ENCODE measurements at places on chromosomes 6 and 20.
A peak's percentile ranks its signal among the peaks of the same experiment; 100 is the strongest.

GRCh38 chr6:150687508-150687907, 87.8 kb downstream of the PLEKHG1 start:
- no peak for DNase-seq

- DNase-seq = no peak
Measured at GRCh38 chr20:54172856-54173652, 732 bp downstream of the CYP24A1 start.

DNA sequence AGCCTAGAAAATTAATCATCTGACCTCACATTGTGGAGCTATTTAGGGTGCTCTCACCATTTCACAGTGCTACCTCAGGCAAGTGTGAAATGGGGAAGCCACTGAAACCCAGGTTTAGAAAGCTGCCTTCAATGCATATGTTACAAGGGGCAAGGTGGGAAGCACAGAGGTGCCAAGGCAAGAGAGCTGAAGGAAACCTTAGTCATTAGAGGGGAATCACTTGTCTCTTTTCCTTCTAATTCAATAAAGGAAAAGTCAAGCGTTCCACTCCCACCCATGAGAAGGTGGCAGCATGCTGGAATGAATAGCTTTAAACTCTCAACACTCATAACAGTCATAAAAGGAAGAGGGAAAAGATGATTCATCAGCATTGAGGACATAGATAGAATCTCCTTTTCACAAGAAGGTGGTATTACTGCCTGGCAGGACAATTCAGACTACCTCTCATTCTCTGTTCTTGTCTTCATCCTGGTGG, 251.9 kb upstream of the IRAK1BP1 start:
- DNase-seq = no peak

GRCh38 chr6:82437701-82438100, 74.1 kb downstream of the TPBG start:
- DNase-seq = no peak

DNA sequence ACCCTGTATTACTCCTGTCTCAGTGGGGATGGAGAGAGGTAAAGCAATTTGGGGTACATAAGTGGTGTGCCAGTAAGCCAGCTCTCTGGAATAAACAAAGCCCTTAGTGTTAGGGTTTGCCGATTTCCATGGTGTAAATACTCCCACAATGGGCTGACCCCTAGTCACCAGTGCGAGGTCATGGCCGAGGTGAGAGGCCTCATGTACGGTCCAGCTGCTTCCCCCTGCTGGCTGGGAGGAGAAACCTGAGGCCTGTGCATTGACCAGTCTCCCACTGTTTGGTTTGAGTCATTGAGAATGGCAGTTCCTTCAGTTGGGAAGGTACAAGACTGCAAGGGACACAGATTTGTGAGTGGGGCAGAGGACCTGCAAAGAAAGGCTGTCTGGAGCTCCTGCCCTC, 382.0 kb downstream of the CDH26 start:
- no peak for DNase-seq

- DNase-seq = no peak
Measured at GRCh38 chr6:158500016-158500735, 59.7 kb upstream of the TMEM181 start.

- no peak for DNase-seq
Measured at GRCh38 chr6:52500238-52501129, 76.4 kb downstream of the TRAM2 start.

GRCh38 chr6:37201726-37202125, 31.8 kb downstream of the PIM1 start:
- DNase-seq = no peak

GRCh38 chr20:12790859-12791258, 217.9 kb upstream of the SPTLC3 start:
- no peak for DNase-seq

DNA sequence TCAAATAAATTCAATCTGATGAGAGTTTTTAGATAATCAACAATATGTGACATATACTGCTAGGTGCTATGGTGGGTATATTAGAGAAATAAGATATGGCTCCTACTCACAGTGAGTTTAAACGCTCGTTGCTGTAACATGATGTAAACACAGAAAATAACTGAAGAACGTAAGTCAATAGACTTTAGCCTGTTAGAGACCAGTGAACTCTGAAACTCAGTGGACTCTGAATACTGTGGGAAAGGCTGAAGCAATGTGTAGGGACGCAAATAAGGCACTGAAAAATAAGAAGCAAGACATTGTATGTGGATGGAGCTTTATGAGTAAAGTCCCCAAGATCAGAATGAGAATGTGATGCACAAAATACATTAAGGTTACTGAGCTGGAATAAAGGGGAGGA, 431.6 kb downstream of the TFAP2B start:
- DNase-seq = no peak

GRCh38 chr6:35698858-35699257, 10.1 kb upstream of the FKBP5 start:
- no peak for DNase-seq

- no peak for DNase-seq
Measured at GRCh38 chr20:51584116-51584515, 41.6 kb upstream of the NFATC2 start.

DNA sequence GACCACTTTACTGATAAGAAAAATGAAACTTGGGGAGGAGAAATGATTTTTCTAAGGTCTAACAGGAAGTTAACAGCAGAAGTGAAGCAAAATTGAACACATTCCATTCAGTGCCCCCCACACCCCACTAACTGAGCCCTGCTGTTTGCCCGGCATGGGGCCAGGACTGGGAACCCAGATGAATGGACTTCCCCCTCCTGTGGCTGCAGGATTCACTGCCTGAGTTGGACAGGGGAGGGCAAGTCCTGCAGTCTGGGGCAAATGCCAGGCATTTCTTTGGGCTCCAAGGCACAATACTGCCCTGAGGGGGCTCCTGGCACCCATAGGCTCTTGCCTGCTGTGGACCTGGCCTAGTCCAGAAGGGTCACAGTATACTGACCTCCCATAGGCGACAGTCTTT, 28.3 kb downstream of the FYN start:
- peak; percentile 57 for DNase-seq

- no peak for DNase-seq
Measured at GRCh38 chr6:127083963-127084310, 34.5 kb upstream of the RSPO3 start.

DNA sequence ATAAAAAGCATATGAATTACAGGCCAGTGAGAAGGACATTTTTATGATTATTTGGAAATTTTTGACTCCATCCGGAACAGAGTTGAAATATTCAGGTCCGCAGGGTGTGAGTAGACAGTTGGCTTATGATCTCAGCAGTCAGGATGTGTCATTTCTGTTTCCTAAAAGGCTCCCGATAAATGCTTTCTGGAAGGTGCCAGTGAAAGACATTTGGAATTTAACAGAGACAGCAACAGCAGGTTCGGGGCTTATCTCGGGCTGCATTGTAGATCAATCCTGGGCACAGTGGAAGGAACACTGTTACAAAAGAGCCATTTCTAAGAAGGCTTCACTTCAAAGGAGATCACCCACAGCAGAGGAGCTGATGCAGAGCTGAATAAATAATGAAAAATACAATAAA, 934.4 kb downstream of the KIF16B start:
- DNase-seq = no peak

DNA sequence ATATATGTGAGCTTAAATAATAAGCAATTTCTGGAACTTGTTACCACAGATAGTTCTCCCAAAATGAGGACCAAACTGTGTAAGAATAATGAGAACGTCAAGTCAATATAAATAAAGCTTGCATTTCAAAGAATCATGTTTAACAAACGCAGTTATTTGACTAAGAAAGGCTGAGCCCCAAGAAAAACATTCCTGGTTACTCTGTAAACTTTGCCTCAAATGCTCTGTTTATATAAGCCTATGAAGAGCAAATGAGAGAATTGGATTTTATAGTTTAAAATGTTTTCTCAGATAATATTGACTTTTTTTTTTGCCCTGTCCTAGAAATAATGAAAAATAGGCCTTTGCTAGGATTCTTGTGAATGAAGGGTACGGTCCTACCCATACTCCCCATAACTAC, 81.3 kb downstream of the C6orf52 start:
- no peak for DNase-seq

DNA sequence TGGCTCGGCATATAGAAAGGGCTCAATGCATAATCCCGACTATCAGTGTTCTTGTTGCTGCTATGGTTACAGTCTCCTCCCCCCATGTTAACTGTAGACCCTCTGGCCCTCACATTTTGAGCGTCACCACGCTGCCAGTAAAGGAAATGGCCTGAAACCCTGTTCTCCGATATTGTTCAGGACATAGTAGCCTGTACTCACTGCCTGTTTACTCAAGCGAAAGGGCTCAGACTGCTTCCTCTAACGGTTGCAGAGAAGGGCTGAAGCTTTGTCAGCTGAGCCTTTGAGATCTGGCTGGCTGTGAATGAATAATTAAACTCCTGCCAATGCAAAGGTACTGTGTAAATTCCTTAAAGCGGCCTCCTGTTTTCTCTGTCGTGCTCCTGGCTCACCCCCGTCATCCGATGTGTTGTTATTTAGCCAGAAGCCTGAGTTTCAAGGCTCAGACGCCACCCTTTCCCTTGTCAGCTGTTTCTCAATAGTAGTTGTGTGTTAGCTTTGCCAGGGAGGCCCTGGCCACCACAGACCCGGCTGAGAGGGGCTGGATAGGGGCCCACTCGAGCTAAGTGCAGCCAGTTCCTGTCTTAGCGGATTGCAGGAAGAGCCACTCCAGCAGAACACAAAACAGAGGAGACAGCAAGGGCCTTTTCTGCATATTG, 31.2 kb upstream of the RALGAPA2 start:
- peak; percentile 77 for DNase-seq

DNA sequence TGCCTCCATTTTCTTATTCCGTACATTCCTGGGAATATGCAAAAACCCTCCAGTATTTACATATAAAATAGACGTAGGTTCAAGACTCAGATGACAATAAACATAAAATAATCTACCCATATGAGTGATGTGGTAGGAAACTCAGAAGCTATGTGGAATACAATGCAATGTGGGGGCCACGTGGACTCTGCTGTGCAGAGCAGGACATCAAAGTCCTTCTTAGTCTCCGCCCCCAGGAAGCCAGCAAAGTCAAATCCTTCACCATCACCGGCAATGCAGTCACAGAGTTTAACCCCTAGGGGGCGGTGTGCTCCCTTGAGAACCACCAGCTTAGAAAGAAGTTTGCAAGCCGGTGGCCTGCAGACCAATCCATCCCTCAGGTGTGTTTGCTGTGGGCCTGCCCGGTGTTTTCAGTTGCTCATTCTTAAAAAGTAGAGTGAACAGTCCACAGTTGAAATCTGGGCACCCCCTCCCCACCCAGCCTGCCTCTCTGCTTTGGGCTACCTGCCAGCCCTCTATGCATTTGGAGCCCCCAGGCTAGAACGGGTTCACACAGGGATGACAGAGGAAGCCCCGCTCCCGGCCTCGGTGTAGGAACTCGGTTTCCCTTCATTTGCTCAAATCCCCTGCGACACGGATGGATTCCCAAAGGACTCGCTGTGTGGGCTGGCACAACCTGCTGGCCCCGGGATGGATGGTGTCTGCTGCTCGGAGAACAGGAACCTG, 59.9 kb downstream of the SULF2 start:
- no peak for DNase-seq

DNA sequence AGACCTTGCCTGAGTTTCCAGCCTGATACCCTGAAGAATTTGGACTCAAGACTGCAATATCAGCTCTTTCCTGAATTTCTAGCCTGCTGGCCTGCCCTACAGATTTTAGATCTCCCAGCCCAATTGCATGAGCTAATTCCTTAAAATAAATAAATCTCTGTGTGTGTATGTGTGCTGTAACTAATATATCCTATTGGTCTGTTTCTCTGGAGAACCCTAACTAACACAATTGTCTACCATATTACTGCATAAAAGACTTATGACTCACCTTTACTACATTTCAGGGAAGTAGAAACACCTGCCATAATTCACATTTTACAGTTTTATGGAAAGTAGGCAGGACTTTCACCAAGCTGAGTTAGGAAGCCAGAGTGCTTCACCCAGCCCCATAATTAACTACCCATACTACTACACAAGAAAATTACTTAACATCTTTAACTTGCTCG, 90.7 kb upstream of the BEND6 start:
- no peak for DNase-seq

- DNase-seq = no peak
Measured at GRCh38 chr20:17963114-17963897, 5.3 kb downstream of the SNX5 start.

- no peak for DNase-seq
Measured at GRCh38 chr20:41169162-41169690, 31.9 kb downstream of the PLCG1 start.

GRCh38 chr20:54140067-54140466, 33.7 kb downstream of the CYP24A1 start:
- DNase-seq = no peak

GRCh38 chr20:13140775-13141174, 80.3 kb upstream of the ISM1 start:
- DNase-seq = no peak

DNA sequence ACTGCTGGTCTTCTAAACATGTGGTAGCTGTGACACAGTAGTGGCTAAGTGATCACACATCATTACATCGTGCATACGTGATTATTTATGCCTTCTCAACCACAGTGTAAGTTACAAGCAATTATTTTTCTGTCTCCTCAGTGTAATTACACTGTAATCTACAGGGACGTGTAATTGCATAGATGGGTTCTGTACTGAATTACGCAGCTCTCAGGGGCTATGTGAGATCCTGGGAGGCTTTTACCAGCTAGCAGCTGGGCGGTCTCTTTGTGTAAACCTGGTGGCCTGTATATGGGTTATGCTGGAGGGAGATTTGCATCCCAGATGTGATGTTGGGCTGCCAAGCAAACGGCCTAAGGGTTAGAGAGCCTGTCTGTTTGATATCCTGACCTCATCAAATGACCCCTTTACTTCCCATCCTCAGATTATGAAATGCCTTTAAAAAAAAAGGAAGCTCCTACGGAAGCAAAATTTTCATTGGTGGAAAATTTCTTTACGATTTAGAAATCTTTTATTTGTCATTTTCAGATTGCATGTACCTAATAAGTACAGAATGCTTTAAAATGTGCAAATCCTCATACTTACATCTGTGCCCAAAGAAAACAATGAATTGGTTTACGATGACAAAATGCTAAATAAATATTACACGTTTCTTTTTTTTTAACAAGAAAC, 402.8 kb upstream of the JAG1 start:
- DNase-seq = no peak

- peak; percentile 51 for DNase-seq
Measured at GRCh38 chr20:10673176-10673841, 490 bp downstream of the JAG1 start.

GRCh38 chr6:71982389-71982788, 96.0 kb downstream of the RIMS1 start:
- DNase-seq = no peak

Measured in hypothalamus (tissue), 51 donors.